Heart left ventricle (tissue), 16 donors: ENCODE measurements at places on chromosomes 16 and 17. TPM values are rescaled to one million over a fixed set of nuclear protein-coding genes. Genes with fewer than 3 reads are reported as not detected.

DNA sequence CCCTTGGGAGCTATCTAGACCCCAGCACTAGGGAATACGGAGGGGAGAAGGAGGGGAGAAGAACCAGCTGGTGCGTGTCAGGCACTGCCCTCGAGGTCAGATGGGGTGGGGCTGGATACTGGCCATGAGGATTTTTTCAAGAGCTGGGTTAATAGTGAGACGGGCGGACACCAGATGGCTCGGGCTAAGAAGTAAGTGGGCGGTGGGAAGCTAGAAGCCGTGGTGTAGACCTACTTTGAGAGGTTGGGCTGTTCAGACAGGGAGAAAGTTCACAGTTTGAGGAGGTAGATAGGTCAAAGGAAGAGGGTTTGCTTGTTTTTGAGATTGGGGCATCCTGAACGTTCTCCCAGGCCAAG lies 303.8 kb downstream of the SEC14L1 start:
- peak; percentile 76 for DNase-seq

DNA sequence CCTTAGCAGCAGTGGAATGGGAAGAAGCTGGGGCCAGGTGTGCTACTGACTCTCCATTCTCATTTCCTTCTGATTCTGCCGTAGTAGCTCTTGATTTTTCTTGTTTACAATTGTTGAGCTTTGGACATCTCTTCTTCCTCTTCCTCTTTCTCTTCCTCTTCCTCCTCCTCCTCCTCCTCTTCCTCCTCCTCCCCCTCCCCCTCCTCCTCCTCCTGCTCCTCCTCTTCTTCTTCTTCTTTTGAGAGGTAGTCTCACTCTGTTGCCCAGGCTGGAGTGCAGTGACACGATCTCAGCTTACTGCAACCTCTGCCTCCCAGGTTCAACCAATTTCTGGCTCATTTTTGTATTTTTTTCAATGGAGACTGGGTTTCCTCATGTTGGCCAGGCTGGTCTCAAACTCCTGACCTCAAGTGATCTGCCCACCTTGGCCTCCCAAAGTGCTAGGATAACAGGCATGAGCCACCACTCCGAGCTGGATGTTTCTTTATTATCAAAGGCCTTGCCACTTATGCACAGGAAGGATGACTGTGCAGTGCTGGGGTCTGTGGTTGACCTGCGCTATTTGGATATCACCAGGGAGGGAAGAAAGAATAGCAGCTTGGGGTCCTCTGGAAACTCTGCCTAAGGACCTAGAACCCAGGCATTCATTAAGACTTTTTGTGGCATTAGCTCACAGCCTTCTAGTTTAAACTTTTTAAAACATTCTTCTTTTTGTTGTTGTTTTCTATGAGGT lies 127.8 kb upstream of the KCNJ16 start:
- no peak for DNase-seq

GRCh38 chr16:68257906-68258800 lies 6.2 kb upstream of the SLC7A6 start:
- DNase-seq = no peak

DNA sequence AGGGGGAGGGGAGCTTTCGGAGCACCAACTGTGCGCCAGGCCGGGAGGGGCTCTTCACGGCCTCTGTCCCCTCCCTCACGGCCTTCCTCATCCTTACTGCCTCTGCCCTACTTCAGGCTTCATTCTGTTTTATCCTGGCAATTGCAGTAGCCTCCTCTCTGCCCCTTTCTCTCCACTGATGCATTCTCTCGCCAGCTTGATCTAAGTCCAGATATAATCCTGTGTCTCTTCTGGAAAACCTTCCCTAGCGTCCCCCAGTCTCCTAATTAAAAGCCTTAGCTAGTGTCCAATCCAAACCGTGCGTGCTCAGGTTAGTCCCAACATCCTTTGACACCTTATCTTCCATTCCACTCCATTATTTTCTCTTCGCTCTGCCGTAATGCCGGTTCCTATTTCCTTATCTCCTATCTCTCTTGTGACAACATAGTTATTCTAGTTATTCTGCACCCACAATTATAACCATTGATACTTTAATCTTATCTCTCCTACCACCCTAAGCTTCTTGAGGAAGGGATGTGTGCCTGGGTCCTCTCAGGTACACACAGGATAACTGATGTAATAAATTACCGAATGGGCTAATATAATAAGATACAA lies 869 bp downstream of the ZNF48 start:
- DNase-seq = no peak

- peak; percentile 49 for DNase-seq
These were observed 44.1 kb upstream of the SEC14L1 start for GRCh38 chr17:77096570-77097214.

GRCh38 chr16:19940195-19940594 lies 55.5 kb upstream of the GPRC5B start:
- DNase-seq = no peak

- no peak for DNase-seq
These were observed 9.6 kb downstream of the ZNF205 start for GRCh38 chr16:3121851-3122467.

CNTNAP1 gene
- polyA plus RNA-seq = 4.3 TPM

ITGAX gene
- polyA plus RNA-seq = 2.2 TPM
